Activated CD4-positive, alpha-beta memory T cell treated with anti-CD3 and anti-CD28 coated beads, Interleukin-2, amount 10 ng/mL, durations not matched to agents 7 days and 5 days (primary cell): ENCODE measurements at places on chromosomes 4 and X. TPM values are rescaled to one million over a fixed set of nuclear protein-coding genes. Genes with fewer than 3 reads are reported as not detected.

PCDH11X gene
- not detected for total RNA-seq

FGFBP1 gene
- not detected for total RNA-seq

GRCh38 chr4:4596720-4597119 is 54.9 kb upstream of the STX18 start:
- H3K27ac ChIP-seq = no peak overlapping the region
- no peaks in the 10 kb centered on the region for H3K27me3 ChIP-seq
- peaks cover 9% of the 10 kb centered on the region for H3K36me3 ChIP-seq
- H3K4me1 ChIP-seq = no peaks in the 10 kb centered on the region

CSAG1 gene
- not detected for total RNA-seq

GRCh38 chrX:7552760-7553159 is 290.2 kb upstream of the VCX start:
- no peaks in the 10 kb centered on the region for H3K4me1 ChIP-seq
- no peak for DNase-seq
- H3K27me3 ChIP-seq = no peaks in the 10 kb centered on the region
- H3K27ac ChIP-seq = no peak overlapping the region
- no peak overlapping the region for H3K4me3 ChIP-seq

- no peaks in the 10 kb centered on the region for H3K36me3 ChIP-seq
- no peaks in the 10 kb centered on the region for H3K4me1 ChIP-seq
- DNase-seq = no peak
- H3K27me3 ChIP-seq = no peaks in the 10 kb centered on the region
These were observed 156.6 kb downstream of the DCTD start for GRCh38 chr4:182760551-182761043.

IRS4 gene
- total RNA-seq = not detected

- peaks cover 4% of the 10 kb centered on the region for H3K36me3 ChIP-seq
- H3K4me3 ChIP-seq = no peak overlapping the region
- no peaks in the 10 kb centered on the region for H3K4me1 ChIP-seq
- H3K27me3 ChIP-seq = no peaks in the 10 kb centered on the region
These were observed 135.1 kb upstream of the MSX1 start for GRCh38 chr4:4724321-4724720.

DNA sequence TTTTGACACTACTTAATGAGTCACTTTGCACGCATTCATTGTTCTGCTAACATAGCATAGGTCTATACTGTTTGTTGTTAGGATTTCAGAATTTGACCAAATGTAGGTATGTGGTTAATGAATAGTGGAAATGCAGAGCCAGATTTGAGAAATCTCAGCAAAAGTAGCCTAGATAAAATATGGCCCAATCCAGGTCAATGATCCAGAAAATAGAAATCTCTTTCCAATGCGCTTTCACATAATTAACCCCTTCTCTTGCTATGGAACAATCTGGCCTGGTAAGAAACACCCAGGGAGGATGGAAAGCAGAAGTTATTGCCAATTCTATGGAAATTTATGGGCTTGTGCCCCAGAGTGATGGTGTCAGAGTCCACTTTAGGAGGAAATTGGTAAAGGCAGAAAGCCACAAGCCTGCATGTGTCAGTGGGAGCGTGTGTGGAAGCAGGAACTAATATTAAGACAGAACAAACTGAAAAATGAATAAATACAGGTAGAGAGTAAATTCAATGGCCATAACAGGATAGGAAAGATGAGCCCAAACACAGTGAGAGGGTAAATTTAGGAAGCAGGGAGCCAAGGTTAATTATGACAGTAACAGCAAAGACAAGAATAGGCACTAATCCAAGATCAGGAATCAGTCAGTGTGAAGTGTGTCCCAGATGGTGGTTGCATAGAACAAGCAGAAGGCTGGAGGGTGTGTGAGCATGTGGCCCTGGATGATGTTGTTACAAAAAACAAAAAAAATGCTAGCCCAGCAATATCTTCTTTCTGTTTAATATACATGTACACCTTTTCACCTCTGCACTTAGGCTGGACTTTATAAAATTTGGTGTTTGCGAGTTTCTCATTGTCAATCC is 102.9 kb downstream of the SYTL5 start:
- peaks cover 6% of the 10 kb centered on the region for H3K4me1 ChIP-seq
- DNase-seq = no peak
- H3K27me3 ChIP-seq = no peaks in the 10 kb centered on the region
- H3K36me3 ChIP-seq = no peaks in the 10 kb centered on the region

ZNF518B gene
- total RNA-seq = 23.5 TPM

APBB2 gene
- total RNA-seq = 0.75 TPM

CXCL10 gene
- 1.3 TPM for total RNA-seq

PDE5A gene
- total RNA-seq = 0.81 TPM

GRCh38 chrX:109940411-109940810 is 62.5 kb upstream of the TMEM164 start:
- no peak overlapping the region for H3K4me3 ChIP-seq
- H3K27ac ChIP-seq = no peak overlapping the region
- no peaks in the 10 kb centered on the region for H3K27me3 ChIP-seq
- no peak for DNase-seq
- no peaks in the 10 kb centered on the region for H3K4me1 ChIP-seq

GRCh38 chr4:866761-867390 is 40.9 kb upstream of the CPLX1 start:
- H3K36me3 ChIP-seq = peaks cover 64% of the 10 kb centered on the region
- H3K27me3 ChIP-seq = no peaks in the 10 kb centered on the region
- no peak overlapping the region for H3K27ac ChIP-seq
- no peak overlapping the region for H3K4me3 ChIP-seq
- DNase-seq = no peak

GRCh38 chr4:121913667-121914066 is 38.2 kb downstream of the TRPC3 start:
- H3K4me3 ChIP-seq = no peak overlapping the region
- no peak for DNase-seq
- no peaks in the 10 kb centered on the region for H3K27me3 ChIP-seq
- H3K4me1 ChIP-seq = peaks cover 7% of the 10 kb centered on the region

USP51 gene
- total RNA-seq = 1.1 TPM

GRCh38 chr4:2436761-2437474 is 18.2 kb downstream of the CFAP99 start:
- no peak overlapping the region for H3K4me3 ChIP-seq
- no peak for DNase-seq
- H3K27me3 ChIP-seq = peaks cover under 1% of the 10 kb centered on the region
- H3K36me3 ChIP-seq = no peaks in the 10 kb centered on the region

DNA sequence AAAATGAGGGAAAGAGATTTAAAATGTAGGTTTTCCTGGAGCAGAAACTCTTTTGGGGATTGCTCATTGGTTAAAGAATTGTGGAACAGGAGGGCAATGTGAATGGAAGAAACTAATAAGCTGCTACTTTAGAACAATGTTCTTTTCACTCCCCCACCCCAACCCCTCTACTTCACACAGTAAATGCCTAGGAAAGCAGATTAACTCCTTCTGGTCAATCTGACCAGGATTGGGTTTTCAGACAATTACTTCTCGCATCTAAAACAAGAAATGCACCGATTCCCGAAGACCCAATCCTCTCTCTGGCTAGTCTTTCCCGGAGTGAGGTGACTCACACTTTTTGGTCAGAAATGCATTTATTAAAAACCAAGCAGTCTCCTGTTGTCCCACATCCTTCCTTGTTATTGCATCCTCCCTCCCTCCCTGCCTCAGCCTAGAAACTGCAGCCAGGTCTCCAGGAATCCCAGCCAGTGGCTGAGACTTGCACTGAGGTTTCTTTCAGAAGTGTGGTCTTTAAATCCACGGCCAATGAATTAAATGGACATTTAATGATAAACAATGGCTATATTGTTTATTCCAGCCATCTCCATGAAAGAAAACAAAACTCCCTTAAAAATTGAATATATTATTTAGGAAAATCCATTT is 21.4 kb downstream of the MFAP3L start:
- H3K27ac ChIP-seq = no peak overlapping the region
- H3K4me3 ChIP-seq = no peak overlapping the region
- no peaks in the 10 kb centered on the region for H3K36me3 ChIP-seq
- no peaks in the 10 kb centered on the region for H3K27me3 ChIP-seq

TLR8 gene
- not detected for total RNA-seq
